ENCODE measurements at places on chromosomes 5 and 9.

- no peaks in the 10 kb centered on the region for H3K27me3 ChIP-seq
- no peak overlapping the region for H3K4me3 ChIP-seq
- H3K36me3 ChIP-seq = peaks cover 11% of the 10 kb centered on the region
- no peak for DNase-seq
These were observed 51.5 kb downstream of the UBE2R2 start for GRCh38 chr9:33868440-33868973.

DNA sequence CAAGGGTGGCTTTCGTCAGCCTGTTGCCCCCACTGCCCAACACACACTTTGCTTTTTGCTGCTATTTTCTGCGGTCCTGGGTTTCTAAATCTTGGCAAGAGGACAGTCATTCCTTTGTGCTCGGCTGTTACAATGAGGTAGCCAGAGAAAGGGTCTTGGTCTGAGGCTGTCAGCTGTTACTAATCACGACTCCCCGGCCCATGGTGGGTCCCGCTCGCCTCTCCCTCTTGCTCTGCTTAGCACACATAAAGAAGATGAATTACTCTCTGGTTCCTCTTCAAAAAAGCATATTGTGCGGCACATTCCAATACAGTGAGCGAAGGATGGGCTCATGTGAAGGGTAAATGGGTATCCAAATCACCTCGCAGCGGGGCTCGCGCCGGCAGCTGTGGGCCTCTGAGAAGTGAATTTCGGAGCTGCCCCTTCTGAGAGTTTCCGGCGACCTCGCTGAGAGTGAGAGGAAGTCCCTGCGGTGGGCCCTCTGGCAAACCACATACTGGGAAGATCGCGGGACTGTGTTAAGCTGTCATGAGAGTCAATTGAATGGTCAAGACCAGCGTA lies 56.0 kb downstream of the SLC1A3 start:
- no peak for DNase-seq
- no peak overlapping the region for H3K27ac ChIP-seq
- peaks cover 10% of the 10 kb centered on the region for H3K27me3 ChIP-seq
- no peaks in the 10 kb centered on the region for H3K4me1 ChIP-seq
- H3K4me3 ChIP-seq = no peak overlapping the region

DNA sequence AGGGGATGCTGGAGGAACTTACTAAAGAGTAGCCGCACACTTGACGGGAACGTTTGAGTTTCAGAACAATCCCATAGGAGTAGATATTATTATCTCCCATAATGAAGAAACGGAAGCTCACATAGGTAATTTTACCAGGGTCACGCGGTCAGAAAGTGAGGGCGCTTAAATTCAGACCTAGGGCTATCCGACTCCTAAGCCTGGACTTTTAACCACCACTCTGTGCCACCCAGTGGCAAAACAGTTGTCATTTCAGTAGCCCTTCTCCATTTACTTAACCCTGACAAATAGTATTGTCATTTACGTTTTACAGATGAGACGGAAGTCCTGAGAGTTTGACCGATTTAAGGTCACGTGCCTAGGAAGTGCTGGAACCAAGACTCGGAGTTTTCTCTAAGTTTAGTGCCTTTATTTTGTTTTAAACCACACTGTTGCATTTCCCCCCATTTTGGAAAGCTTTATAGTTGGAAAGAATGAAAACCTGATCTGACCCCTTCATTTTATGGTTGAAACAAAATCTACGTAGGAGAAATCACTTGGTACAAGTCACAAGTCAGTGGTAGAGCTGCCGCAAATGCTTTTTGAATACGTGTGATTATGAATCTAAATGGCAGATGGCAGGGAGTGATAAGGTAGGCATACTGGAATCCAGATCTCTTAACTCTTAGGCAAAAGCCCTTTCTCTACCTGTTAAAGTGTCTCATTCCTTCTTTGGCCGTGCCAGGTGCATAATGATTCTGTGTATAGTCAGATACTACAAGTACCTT lies 650 bp downstream of the MRRF start:
- H3K36me3 ChIP-seq = peaks cover 18% of the 10 kb centered on the region
- no peaks in the 10 kb centered on the region for H3K27me3 ChIP-seq
- peak overlapping the region; percentile 99 for H3K27ac ChIP-seq
- H3K4me1 ChIP-seq = peaks cover 36% of the 10 kb centered on the region

DNA sequence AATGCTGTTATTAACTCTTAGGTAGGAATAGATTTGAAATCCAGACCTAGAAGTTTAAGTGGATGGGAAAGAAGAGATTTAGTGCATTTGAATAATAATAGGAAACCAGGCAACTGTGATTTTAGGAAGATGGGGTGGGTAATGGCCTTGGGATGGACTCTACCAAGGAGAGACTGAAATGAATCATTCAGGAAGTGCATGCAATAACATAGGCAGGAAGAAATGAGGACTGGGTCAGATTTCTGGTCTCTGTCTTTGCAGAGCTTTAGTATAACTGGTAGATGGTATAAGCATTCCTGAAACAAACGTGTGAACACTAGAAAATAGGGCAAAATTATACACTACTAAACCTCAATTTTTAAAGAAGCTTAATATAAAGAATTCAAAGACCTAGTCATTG lies 274.4 kb upstream of the CLINT1 start:
- H3K27ac ChIP-seq = no peak overlapping the region
- no peak overlapping the region for H3K4me3 ChIP-seq
- no peaks in the 10 kb centered on the region for H3K4me1 ChIP-seq
- H3K27me3 ChIP-seq = no peaks in the 10 kb centered on the region
- no peak for DNase-seq
- H3K36me3 ChIP-seq = no peaks in the 10 kb centered on the region

DNA sequence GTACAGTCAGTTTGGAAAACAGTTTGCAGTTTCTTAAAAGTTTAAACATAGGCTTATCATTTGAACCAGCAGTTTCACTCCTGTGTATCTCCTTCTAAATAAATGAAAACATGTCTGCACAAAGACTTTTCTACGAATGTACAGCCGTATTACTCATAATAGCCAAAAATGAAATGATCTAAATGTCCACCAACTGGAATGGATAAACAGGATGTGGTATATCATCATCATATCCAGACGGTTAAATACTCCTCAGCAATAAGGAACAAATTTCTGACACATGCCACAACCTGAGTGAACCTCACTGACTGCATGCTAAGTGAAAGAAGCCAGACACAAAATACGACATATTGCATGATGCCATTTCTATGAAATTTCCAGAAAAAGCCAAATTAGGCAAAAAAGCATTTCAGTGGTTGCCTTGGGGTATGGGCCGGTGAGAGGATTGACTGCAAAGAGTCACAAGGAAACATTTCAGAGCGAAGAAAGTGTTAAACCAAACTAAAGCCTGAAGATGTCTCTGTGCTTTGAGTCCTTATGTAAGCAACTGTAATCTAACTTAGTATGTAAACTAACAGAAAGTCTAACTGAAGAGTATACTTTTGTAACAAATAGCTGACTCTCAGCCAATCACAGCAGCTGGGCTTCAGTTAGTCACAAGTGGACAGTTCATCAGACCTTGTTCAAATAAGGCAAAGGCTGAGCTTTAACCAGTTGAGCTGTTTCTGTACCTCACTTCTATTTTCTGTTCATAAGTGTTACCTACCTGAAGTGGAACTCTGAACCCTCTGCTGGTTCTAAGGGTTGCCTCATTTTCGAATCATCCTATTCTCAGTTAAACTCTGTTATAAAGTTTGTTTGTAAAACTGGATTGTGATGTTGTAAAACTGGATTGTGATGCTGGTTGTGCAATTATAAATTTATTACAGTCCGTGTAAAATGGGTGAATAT lies 65.2 kb downstream of the TRIO start:
- H3K4me3 ChIP-seq = no peak overlapping the region
- H3K27me3 ChIP-seq = peaks cover 2% of the 10 kb centered on the region
- H3K27ac ChIP-seq = no peak overlapping the region
- no peak for DNase-seq

DNA sequence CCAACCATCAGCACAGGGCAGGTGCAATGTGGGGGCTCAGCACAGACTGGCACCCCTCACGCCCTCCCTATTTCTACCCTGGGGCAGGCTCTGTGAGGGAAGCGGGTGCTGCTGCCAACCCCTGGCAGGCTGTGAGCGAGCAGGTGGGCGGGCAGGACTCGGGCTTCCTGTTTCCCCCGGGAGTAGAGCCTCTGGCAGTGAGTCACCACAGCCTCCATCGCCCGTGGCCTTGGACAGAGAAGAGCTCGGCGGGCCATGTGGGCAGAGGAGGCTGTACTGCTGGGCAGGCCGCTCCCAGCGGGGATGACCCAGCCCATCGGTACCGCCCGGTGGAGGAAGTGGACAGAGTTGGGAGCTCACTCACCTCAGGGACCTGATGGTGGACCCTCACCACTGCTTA lies 16.6 kb downstream of the KCNT1 start:
- no peak overlapping the region for H3K27ac ChIP-seq
- H3K4me3 ChIP-seq = no peak overlapping the region
- no peak for DNase-seq
- H3K36me3 ChIP-seq = no peaks in the 10 kb centered on the region
- H3K27me3 ChIP-seq = peaks cover 7% of the 10 kb centered on the region

DNA sequence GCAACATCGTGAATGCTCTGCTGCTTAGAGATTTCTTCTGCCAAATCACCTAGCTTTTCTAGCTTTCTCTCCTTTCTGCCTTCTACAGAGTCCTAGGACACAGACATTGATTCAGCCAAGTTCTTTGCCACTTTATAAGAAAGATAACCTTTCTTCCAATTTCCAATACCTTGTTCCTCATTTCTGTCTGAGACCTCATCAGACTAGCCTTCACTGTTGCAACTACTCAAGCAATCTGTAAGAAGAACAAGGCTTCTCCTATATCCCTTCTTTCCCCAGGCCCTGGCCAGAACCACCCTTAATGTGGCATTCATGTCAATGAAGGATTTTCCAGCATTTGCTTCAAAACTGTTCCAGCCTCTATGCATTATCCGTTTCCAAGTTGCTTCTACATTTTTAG lies 24.3 kb downstream of the FBXO10 start:
- peaks cover 2% of the 10 kb centered on the region for H3K4me1 ChIP-seq
- DNase-seq = no peak

GRCh38 chr9:93675336-93676150 lies 99.2 kb downstream of the PHF2 start:
- DNase-seq = no peak
- H3K36me3 ChIP-seq = peaks cover 10% of the 10 kb centered on the region
- H3K4me3 ChIP-seq = no peak overlapping the region
- no peaks in the 10 kb centered on the region for H3K4me1 ChIP-seq
- H3K27ac ChIP-seq = no peak overlapping the region
- no peaks in the 10 kb centered on the region for H3K27me3 ChIP-seq

DNA sequence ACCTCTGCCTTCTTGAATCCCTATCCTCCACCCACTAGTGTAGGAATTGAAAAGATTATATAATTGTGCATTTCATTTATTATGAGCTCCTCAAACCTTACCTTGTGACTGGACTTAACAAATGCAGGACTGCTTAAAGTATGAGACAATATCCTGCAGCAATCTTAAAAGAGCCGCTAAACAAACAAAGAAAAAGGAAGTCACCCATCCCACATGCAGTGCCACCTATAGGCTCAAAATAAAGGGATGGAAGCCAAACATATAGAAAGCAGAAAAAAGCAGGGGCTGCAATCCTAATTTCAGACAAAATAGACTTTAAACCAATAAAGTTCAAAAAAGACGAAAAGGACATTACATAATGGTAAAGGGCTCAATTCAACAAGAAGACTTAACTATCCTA lies 8.7 kb downstream of the PCAT7 start:
- no peak overlapping the region for H3K4me3 ChIP-seq
- no peak overlapping the region for H3K27ac ChIP-seq
- peaks cover 2% of the 10 kb centered on the region for H3K27me3 ChIP-seq
- no peak for DNase-seq
- H3K36me3 ChIP-seq = no peaks in the 10 kb centered on the region

GRCh38 chr9:129487658-129488483 lies 133.0 kb downstream of the C9orf50 start:
- H3K27me3 ChIP-seq = no peaks in the 10 kb centered on the region
- peak overlapping the region; percentile 100 for H3K27ac ChIP-seq
- peaks cover 29% of the 10 kb centered on the region for H3K36me3 ChIP-seq
- peaks cover 52% of the 10 kb centered on the region for H3K4me1 ChIP-seq
- DNase-seq = peak; percentile 28
- H3K4me3 ChIP-seq = peak overlapping the region; percentile 91

- DNase-seq = no peak
- H3K36me3 ChIP-seq = no peaks in the 10 kb centered on the region
- peaks cover 7% of the 10 kb centered on the region for H3K27me3 ChIP-seq
These were observed 118.9 kb upstream of the NFIB start for GRCh38 chr9:14432666-14433350.

DNA sequence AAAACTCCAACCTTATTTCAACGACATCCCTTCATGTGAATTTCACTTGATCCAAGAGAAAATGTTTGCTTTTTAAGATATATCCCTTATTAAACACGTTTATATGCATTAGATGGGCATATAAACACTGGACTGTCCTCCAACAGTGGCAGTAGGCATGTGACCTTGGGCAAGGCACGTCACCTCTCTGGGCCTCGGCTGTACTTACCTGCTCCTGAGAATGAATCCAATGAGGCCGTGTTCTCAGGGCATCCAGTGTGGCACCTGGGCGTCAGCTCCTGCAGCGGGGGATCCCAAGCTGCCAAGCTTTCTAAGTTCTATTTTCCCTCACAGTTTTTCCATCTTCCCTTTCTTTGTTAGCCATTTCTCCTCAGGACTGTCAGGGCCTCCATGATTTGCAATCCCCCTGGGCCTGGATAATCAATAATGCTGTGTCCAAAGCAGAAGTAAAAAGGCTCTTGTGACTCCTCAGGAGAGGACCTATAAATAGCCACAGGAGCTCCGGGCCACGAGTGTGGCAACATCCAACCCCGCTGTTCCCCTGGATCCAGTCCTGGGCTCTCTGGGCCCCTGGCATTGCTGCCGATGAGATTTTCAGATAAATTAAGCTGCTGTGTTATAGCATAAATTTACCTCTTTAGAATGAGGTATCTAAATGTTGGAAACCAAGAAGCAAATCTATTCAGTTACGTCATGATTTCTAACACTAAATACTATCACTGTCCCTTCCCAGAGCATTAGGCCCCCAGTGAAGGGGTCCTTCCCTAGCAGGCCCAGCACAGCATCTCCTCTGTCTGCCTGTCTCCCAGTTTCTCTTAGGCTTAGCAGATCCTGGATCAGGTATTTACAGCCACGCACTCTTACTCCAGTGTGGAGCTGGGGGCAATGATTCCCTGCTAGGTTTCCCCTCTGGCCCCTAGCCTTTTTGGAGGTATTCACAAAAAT lies 76.8 kb downstream of the PTPN3 start:
- peaks cover 28% of the 10 kb centered on the region for H3K4me1 ChIP-seq
- no peak overlapping the region for H3K27ac ChIP-seq
- DNase-seq = no peak
- peaks cover 4% of the 10 kb centered on the region for H3K27me3 ChIP-seq
- H3K36me3 ChIP-seq = peaks cover 15% of the 10 kb centered on the region
- H3K4me3 ChIP-seq = no peak overlapping the region

- no peaks in the 10 kb centered on the region for H3K36me3 ChIP-seq
- no peak overlapping the region for H3K4me3 ChIP-seq
- DNase-seq = no peak
- H3K4me1 ChIP-seq = no peaks in the 10 kb centered on the region
- no peak overlapping the region for H3K27ac ChIP-seq
These were observed 339.5 kb downstream of the CTNND2 start for GRCh38 chr5:11564706-11565105.
